Mammary epithelial cell (primary cell): ENCODE measurements at places on chromosomes 7 and 10. TPM values are rescaled to one million over a fixed set of nuclear protein-coding genes. Genes with fewer than 3 reads are reported as not detected.
A peak's percentile ranks its signal among the peaks of the same experiment; 100 is the strongest.

DNA sequence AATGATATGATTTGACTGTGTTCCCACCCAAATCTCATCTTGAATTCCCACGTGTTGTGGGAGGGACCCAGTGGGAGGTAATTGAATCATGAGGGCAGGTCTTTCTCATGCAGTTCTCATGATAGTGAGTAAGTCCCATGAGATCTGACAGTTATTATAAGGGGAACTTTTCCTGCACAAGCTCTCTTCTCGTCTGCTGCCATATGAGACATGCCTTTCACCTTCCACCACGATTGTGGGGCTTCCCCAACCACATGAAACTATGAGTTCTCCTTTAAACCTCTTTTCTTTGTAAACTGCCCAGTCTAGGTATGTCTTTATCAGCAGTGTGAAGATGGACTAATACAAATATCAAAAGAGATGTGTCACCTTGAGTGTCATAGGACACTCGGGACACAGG is 502.7 kb upstream of the PODXL start:
- peak; percentile 17 for DNase-seq

DNA sequence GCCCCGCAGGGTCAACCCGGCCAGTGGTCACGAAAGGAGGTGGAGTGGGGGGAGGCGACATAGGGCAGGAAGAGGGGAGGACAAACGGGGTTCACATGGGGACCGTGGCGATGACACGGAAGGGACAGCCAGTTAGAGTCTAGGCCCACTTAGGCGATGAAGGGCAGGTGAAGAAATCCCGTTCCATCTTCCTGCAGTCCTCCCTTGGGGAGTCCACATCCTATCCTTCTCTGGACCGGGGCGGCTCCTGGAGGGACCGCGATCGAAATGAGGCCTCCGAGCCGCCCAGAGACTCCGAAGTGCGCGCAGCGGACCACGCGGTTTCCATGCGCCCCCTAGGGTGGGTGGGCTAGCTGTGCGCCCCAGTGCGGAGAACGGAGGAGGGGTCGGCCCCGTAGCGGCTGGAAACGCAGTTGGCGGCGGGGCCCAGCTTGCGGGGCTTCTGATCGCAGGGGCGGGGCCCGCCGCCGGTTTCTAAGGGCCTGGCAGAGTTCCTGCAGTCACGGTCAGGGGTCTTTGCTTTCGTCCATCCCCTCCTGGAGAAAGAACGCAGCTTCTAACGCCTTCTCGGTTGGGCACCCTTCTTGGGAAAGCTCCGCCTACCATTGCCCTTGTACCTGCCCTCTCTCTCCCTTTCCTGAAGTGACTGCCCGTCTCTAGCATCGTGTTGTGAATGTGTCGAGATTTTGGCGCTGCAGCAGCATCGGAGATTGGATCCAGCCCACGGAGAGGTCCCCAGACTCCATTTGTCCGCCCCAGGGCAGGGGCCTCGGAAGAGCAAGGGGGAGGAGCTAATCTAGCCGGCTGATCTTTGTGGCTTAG is 17.9 kb upstream of the TMEM225B start:
- no peak for DNase-seq

DNA sequence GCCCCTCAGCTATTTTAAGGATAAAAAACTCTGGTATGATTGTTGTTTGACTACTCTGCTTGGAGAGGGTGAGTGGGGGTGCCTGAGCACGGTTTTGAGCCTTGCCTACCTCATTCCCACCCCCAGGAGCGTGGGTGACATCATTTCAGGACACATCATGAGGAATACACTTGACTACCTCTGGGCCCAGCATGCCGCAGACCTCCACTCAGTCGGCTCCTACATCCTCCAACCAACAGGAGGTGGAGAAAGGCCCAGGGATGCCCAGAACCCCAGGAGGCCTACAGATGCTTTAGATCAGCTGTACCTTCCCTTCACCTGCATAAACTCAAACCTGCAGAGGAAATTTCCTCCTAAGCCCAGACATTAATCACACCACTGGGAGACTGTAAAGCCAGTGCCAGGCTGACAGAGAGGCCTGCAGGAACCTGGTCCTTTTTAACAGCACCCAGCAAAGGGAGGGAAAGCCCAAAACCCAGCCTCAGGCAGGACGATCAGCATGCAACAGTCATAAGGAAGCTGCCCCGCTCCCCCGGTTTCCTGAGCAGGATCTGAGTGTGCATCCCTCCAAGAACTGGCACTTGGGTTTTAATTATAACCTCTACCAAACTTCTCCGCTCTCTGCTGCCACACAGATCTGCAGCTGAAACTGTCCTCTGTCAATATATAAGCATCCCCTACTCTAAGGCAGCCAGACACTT is 61.7 kb upstream of the ZNRF2 start:
- no peak for DNase-seq

DNA sequence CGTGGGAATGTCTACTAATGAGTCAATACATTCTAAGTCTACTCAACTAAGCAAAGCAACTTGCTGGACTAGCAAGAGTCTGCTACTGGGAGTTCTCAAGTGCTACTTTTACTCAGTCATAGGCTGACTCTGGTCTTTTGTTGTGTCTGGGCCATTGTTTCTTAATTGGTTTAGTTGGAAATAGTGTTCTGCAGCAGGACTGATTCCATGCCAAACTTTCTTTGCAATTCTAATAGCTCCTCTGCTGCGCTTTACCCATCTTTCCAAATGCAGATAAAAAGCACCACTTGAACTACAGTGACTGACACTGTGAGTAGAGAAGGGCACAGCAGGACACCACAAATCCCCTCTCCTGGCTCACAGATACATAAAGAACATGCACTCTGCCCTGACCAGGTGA is 125.7 kb downstream of the CD36 start:
- DNase-seq = no peak

GRCh38 chr10:108439397-108439796 is 1274.9 kb upstream of the SORCS1 start:
- DNase-seq = no peak

- no peak for DNase-seq
These were observed 168.0 kb upstream of the PHYHIPL start for GRCh38 chr10:59008452-59008851.

Gene GRID1
- under 0.01 TPM for total RNA-seq

Gene ARHGAP22
- 24.9 and 44.3 TPM in 2 replicates for total RNA-seq

Gene SPACDR
- 0.59 and 0.78 TPM in 2 replicates for total RNA-seq

Gene CTAGE4
- 8.0 TPM for total RNA-seq
